ENCODE measurements at places on chromosomes 2 and 18.

GRCh38 chr18:48136827-48137373, 206.4 kb upstream of the SMAD2 start:
- no peak for DNase-seq

DNA sequence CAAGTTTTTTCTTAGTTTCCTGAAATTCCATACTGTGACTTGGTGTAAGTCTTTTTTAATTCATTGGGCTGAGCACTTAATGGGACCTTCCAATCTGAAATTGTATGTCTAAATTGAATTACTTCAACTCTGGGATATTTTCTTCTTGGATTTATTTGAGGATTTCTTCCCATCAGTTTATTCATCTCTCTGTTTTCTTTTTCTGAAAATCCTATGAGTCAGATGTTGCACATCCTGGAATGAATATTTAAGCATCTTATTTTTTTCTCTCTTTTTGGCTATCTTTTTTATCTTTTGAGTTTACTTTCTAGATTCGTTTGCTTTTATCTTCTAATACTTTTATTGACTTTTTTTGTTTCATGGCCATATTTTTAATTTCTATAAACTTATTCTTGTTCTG, 55.4 kb upstream of the ACYP2 start:
- no peak for DNase-seq

DNA sequence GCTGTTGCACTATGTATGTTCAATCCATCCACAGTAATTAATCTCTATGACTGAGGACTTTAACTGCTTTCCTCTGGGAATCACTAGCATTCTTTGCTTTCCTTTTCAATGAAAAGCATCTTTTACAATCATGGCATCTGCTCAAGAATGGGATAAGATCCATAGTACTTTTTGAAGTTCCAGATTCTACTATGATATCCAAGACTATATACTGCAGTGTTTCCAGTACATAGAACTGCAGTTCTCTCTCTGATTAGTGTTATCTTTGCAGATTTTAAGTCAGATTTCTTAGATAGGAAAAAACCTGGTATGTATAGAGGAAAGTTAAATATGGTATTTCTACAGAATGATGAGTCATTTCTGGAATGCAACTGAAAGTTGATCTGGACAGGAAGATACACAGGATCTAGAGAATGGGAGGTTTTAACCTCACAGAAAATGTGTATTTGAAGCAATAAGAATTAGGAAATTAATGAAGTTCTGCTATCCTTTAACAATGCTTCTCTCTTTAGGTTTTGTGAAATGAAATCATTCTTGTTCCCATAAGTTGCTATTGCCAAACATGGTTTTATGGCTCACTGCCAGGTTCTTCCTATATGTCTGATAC, 670.7 kb downstream of the ERBB4 start:
- no peak for DNase-seq

DNA sequence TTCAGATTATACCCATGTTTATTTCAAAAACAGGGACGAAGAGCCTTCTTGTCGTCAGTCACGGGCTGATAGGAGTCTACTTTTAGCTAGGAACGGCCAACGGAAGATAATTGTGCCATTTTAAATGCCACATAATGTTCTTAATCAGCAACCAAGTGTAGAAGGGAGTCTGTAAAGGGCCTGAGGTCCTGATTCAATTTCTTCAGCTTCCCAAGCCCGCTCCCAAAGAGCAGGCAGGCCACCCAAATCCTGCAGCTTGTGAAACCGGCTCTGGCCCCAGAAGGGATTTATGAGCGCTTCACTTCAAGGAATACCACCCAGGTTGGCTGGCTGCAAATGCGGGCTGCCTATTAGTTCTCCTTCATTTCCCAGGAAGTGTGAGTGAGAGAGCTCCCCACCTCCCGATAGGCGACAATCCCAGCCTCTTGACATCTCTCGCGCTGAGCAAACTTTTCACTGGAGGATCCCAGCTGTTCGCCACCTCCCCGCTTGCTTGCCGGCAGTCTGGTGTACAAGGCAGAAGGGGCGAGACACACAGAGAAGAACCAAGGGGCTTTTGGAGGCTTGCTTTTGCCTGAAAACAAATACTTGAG, 272.9 kb downstream of the CDH20 start:
- no peak for DNase-seq

DNA sequence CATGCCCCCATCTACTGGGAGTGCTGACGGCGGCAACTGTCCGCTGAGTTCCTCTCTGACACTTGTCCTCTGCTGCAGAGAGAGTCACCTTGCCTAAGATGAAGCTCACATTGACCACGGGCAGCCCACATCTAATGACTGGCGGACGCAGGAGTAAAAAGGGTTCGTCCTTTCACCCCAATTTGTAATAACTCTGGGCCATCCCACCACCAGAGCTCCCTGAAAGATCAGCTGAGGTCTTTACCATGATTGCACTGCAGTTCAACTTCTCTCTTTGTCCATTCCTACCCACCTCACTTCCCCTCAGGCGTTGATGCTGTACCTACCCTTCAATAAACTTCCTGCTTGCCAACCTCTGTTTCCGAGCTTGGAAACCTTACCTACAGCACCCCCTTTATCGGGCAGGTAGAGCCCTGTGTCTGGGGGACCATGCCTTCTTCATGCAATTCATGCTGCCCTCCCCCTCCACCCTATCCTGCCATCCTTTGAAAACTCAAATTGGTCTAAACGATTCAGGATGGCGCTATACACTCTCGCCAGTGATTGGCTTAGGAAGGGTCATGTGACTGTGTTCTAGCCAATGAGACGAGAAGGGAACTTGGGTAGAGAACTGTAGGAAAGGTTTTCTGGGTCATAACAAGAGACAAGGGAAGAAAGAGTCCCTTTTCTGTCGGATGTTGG, 10.3 kb upstream of the B3GNT2 start:
- DNase-seq, result no peak

DNA sequence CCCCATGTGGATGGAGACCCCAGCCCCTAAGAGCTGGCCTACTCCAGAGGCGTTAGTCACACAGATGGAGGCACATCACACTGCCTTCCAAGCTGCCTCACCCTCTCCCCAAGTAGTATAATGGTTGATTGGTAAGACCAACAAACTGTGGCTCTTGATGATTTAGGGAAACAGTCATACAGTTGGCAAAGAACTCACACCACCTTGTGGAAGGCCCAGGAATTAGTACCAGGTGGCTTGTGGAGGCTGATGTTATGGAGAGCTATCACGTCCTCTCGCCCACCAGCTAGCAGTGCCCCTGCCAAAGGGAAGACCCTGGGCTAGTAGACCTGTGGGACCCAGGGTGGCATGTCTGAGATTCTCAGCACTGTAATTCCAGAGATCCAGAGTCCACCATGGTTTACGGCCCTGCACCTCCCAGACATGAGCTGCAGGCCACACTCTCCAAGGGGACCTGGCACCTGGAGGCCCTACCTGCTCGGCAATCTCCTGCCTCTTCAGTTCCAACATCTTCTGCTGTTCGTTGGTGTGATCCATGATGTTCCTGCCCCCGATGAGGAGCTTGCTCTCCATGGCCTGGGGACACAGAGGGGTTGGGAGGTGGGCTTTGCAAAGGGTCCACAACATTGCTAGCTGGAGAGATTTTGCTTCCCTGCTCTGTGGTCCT, 26.3 kb downstream of the KIF3C start:
- DNase-seq, result no peak

DNA sequence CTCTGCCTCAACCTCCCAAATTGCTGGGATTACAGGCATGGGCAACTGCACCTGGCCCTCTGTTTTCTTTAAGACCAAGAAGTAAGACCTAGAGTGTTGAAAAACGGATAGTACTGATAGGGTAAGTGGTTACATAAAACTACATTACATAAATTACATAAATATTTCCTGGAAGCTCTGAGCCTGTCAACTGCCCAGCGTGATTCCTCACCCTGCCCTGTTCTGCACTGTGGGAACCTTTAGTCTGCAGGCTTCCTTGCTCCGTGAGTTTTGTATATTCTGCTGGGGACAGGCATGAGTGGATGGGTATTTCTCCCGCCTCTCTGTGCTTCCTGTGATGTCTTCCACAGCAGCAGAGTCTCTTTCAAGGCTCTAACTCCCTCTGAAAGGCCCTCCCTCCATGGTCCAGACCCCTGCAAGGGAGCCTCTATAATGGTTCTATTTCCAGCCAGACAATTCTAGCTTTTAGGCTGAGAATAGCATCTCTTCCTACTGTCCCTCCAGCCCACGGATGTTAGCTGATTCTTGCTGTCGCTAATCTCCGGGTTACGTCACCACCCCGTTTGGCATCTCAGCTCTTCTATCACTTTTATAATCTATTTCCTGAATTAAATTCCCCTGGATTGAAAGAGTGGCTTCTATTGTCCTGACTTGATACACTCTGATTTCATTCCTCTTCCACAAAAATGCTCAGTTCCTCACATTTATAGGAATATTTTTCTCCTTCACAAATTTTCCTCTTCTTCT, 49.5 kb upstream of the PLEKHM3 start:
- no peak for DNase-seq

- no peak for DNase-seq
These were observed 145.5 kb upstream of the OSR1 start for GRCh38 chr2:19503915-19504314.

GRCh38 chr2:148508878-148509287, 135.7 kb upstream of the EPC2 start:
- DNase-seq, result no peak

DNA sequence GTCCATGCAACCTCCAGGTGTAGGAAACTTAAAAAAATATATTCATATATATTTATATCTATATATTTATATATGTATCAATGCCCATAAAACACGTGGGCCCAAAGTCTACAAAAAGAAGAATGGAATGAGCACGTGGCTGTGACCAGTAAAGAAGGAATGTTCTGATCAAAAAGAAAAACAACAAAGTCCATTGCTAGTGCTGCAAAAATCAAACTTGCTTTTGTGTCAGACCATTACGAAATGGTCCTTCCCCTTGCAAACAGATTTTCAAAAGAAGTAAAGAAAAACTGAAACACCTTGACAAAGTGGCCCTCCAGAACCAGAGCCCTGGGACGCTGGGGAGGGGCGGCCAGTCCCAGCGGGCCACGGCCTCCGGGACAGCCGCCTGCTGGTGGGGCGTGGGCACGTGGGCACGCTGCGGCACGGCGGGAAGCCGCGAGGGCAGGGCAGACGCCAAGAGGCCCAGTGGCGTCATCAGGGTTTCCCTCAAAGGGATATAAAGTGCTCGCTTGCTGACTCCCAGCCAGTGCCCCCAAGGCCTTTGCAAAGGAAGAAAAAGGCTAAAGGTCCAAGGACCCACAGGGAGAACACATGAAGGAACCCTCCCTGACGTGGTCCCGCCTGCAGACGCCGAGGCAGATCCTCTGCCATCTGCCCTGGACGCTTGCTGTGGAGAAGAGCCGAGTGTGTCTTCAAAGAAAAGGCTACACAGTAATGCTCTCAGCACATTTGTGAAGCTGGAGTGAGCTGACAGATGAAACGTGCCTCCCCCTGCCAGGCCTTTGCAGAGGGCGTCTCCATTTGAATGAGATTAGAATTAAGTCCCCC, 201.8 kb downstream of the TWIST2 start:
- no peak for DNase-seq

DNA sequence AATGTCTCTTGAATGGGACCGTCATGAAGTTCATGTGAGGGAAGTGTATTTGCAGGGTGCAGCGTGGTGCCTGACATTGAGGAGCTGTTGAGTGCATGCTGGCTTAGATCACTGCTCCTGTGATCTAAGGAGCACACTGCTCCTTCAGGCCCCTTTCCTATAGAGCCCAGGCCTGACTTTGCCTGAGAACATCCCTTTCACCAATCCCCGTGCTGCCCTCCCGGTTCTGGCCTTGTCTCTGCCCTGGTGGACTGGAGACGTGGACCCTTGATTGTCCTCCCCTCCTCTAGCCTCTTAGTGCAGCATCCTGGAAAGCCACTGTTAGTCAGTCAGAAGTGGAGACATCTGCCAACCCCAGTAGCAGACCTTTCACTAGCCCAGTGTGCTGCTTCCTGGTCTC, 323.6 kb upstream of the HS6ST1 start:
- DNase-seq, result no peak

DNA sequence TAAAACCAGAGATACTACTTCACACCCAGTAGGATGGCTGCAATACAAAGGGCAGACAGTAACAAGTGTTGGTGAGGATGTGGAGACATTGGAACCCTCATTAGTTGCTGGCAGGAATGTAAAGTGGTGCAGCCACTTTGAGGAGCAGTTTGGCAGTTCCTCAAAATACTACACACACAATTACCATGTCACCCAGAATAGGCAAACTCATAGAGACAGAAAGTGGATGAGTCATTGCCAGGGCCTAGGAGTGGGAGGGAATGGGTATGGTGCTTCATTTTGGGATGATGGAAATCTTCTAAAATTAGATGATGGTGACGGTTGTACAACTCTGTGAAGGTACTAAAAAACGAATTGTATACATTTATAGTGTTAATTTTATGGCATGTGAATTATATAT, 54.8 kb downstream of the ATP9B start:
- DNase-seq, result no peak

DNA sequence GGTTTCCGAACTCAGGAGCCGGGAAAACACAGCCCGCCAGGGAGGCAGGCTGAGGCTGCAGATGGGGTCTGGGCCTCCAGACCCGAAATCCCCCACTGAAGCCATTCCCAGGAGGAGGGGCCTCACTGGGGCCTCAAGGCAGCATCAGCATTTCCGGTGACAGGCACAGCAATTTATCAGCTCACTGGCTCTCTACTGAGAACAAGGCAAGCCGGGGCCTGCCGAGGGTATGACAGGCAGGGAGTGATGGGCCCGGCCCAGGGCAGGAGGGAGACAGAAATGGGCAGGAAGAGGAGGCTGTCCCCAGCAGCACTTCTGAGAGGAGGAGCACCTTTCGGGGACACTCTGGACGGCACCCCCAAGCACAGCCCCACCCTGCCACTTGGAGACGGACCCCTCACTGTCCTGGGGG, 12.5 kb downstream of the SDC1 start:
- DNase-seq, result no peak

GRCh38 chr18:60872434-60872833, 460.8 kb upstream of the CDH20 start:
- no peak for DNase-seq

DNA sequence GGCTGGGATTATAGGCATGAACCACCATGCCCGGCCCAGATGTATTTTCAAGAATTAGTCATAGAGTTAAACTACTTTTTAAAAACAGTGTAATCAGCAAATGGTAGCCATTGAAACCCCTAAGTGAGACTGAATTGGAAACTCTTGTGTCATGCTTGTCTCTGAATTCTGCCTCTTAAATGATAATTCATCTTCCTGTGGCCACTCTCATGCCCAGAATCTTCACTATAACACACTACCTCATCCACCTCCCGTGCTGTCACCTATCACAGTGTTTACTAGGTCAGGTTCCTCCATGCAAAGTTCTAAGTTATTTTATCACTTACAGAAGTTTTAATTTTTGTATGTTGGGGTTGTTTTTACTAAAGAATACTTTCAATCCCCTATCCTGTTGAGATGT, 197.5 kb downstream of the PHLPP1 start:
- no peak for DNase-seq

GRCh38 chr2:11396467-11397445, 52.3 kb upstream of the ROCK2 start:
- DNase-seq, result no peak

- DNase-seq, result no peak
These were observed 82.9 kb downstream of the GRB14 start for GRCh38 chr2:164538240-164538866.

DNA sequence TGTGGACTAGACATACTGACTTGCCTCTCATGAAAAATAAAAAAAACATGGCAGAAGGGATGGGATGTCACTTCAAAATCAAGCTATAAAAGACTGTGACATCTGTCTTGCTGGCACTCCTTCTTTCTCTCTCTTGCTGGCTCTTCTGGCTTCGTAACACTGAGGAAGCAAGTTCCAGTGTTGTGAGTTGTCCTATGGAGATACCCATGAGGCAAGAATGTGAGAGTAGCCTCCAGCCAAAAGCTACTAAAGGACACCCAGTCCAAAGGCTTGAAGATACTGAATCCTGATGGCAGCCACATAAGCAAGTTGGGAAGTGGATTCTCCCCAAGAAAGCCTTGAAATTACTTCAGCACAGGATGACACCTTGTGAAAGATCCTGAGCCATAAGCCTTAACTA, 376.1 kb upstream of the TMEFF2 start:
- no peak for DNase-seq
